ENCODE measurements at places on chromosomes 12 and 14.

GRCh38 chr14:100838493-100839314 is 12.8 kb downstream of the MEG3 start:
- DNase-seq = no peak

GRCh38 chr12:1914114-1914911 is 4.1 kb downstream of the CACNA2D4 start:
- no peak for DNase-seq

GRCh38 chr14:100738269-100738691 is 11.6 kb downstream of the DLK1 start:
- no peak for DNase-seq

GRCh38 chr12:84772281-84772680 is 140.3 kb downstream of the SLC6A15 start:
- no peak for DNase-seq

DNA sequence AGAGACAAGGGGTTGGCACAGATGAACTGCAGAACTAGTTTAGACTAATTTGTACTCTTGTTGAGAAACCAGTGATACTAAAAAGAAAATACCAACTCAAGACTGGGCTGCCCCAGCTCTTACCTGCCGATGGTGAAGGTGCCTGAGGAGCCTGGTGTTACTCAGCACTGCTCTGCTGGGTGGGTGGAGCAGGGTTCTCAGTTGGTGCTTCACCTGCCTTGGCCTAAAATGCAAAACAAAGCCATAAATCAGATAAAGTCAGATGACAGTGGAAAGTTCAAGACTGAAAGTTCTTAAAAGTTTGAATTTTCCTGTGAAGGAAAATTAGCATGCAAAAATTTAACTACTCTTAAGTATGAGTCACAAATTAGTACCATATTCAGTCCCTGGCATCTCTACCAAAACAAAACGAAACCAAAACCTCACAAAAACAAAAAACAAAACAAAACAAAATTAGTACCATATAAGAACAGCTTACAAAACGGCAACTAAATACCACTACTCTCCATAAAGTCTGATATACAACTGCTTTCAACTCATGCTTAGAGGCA is 21.9 kb downstream of the YBX3 start:
- no peak for DNase-seq

DNA sequence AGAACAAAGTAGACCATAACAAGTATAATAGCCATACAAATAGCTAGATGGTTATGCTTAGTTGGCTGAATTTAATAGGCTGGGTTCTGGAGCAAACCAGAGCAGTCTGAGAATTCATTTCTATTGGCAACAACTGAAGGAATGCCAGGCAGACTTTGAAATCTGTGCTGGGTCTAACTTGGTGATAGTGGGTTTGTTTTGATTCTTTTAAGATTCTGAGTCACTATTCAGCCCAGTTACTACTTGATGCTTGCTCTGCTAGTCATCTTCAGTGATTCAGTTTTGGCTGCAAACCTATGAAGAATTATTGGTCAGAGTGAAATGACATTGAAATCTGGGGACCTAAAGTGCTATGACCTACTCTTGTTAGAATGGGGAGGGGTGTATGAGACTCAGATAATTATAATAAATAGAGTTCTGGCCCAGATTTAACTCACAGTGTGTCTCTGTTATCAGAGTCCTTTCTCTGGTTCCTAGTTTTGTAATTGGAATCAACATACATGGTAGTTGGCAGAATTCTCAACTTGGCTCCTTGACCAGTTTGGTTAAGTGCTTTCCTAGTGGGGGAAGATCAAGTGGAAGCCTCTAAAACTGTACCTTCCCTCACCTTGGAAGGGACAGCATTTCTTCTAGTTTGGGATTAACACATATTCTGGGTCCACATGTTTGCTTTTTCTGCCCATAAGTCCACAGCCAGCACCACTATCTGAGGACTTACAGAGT is 43.5 kb downstream of the MNAT1 start:
- DNase-seq = no peak

DNA sequence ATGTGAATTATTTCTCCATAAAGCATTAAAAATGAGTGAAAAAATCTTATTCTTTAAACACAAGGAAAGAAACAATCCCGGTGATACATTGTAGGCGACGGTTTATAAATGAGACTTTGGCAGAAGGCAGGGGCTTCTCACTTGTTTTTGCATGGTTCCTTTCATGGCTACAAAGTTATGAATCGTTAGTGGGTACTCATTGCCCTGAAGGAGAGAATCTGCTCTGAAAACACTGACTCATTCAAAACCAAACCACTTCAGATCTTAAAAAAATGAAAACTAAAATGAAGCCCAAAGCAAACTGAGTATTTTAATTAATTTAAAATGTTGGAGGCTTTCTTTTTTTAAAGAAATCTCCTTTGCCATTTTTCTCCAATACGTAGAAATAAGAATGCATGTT is 41.4 kb upstream of the AMIGO2 start:
- DNase-seq = no peak

GRCh38 chr12:112894128-112894527 is 12.6 kb upstream of the OAS1 start:
- DNase-seq = no peak

DNA sequence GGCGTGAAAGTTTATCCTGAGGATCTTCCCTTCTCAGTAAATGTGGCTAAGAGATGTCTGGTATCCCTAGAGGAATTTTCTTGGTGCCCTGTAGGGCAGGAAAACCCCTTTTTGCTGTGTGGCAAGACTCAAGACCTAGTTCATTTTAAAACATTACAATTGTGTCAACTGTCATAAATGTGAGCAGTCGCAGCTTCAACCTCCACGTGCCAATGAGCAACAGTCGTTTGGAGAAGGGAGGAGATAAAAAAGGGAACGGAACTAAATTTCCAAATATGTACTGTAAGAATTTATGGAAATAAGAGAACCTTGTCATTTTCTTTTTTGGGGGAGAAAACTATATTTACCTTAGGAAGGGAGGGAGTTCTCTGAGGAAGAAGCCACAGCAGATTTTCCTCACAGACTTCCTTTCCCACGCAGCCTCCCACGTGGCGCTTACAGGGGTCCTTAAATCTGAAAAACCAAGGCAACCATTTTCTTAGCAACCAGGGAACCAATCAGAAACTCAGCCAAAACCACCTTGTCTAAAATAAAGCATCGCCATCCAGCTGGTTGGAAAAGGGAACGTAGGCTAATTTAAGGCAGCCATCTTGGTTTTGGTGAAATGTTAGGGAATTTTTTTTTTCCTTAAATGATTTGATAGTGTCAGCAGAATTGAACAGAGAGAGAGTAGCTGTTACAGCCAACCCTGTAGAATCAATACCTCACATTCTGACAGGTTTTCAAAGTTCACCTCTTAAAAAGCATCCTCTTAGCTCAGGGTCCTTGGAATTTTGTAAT is 99.1 kb downstream of the FIGNL2 start:
- no peak for DNase-seq

GRCh38 chr14:60133487-60133886 is 31.7 kb downstream of the DHRS7 start:
- DNase-seq = no peak

GRCh38 chr14:95198320-95198719 is 41.0 kb upstream of the DICER1 start:
- no peak for DNase-seq

DNA sequence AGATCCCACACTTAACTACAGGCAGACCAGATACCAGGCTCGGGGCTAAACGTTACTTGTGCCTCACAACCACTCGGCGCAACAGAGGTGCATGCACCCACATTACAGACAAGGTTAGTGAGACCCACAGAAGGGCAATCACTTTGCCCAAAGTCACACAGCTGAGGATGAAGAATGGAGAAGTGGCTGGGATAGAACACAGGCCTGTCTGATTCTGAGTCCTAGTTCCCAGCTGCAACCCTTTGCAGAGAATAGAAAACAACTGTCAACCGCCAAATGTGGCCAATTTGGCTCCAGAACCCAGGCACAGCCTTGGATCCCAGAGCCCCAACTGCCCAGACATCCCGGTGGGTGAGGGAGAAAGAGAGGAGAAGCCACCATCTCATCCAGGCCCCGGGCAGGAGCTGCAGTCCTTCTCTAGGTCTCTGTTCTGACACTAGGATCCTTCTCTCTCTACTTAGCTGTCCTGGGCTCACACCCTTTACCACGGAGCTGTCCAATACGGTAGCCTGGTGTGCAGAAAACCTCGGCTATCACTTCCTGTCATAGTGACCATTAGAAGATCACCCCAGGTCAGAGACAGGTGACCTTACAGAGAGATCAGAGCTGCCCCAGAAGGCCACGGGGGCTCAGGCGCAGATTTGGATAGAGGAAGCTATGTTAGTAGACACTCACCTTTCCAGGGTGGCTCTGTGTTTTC is 59.1 kb downstream of the FAM222A start:
- DNase-seq = no peak

DNA sequence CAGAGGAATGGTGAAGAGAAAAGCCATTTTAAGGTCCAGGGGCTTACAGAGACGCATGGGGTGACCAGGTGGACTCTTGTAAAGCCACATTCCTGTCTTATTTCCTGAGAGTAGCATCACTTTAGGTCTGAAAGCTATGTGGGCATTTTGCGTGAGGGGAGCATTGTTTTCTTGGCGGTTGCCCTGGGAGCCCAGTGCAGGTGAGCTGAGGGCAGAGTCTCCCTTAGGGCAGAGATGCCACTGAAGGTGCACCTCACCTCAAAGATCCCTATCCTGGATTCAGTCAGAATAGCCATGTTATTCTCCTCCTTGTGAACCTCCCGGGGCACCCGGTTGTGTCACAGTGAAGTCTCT is 12.4 kb downstream of the GLRX5 start:
- DNase-seq = no peak

Data from NCI-H146 (cell line).